Right ventricle myocardium inferior (tissue), 1 donor: ENCODE measurements at places on chromosomes 13 and 19. TPM values are rescaled to one million over a fixed set of nuclear protein-coding genes. Genes with fewer than 3 reads are reported as not detected.

Gene GARRE1
- 16.3 TPM for total RNA-seq

Gene WASF3
- total RNA-seq, result 9.9 TPM

Gene LIM2
- total RNA-seq, result not detected

Gene CLASRP
- total RNA-seq, result 33.4 TPM

Gene SIGLEC7
- total RNA-seq, result 0.87 TPM

Gene ZNF730
- total RNA-seq, result 0.11 TPM

DNA sequence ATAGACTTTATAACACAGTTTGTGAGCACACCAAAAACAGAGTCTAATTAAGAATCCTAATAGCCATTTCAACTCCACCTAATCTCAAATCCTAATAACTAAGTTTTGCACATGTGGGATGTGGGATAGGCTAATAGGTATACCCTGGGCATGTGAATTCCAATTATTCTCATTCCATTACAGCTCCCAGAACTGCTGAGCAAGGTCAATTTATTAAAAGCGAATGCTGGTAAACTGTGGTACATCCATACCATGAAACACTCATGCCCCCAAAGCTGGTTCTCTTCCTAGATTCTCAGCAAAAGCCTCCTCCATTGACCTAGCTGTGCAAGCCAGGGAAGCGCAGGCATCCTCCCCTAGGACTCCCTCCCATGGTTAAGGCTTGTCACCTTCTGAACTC lies 113.8 kb downstream of the USP12 start:
- DNase-seq, result no peak

DNA sequence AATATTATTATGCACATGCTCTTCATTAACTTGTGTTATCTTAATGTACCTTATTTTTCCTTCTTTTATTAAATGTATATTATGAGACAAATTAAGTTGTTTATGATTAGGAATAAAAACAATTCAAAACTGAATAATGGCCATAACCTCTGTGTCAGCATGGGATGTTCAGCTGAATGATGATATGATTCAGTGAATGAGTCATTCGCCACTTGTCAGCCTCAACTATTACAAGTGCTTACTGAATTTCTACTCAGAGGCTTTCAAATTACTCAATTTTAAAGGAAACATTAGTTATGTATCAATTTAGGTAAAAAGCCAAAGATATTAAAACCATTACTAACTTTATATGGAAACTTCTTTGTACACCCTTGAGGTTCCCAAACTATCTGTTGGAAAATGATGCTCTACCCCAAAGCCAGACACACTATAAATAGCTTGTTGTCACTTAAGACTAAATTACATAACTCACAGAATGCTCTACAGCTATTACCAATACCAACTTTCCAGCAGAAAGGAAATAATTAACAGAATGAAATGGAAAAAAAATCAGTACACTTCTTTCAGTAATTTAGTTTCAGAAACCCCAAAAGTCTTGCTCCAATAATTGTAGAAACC lies 14.4 kb downstream of the LIG4 start:
- DNase-seq, result no peak

DNA sequence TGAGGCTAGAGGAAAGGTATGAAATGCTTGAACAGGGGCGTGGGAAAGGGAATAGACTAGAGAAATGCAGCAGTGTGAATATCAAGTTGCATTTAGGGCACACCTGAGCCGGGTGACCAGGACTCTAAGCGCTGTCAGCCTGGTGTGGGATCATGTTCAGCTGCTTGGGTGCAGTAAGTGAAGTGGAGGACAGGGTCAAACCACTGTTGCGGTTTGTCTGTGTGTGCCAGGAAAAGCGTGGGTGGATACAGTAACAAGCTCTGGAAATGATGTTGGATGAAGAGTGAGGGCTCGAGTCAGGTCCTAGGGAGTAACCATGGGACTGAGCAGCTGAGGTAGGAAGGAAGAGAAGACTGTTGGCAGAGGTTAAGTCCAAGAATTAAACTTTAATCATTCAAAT lies 15.8 kb downstream of the DGKH start:
- DNase-seq, result no peak

DNA sequence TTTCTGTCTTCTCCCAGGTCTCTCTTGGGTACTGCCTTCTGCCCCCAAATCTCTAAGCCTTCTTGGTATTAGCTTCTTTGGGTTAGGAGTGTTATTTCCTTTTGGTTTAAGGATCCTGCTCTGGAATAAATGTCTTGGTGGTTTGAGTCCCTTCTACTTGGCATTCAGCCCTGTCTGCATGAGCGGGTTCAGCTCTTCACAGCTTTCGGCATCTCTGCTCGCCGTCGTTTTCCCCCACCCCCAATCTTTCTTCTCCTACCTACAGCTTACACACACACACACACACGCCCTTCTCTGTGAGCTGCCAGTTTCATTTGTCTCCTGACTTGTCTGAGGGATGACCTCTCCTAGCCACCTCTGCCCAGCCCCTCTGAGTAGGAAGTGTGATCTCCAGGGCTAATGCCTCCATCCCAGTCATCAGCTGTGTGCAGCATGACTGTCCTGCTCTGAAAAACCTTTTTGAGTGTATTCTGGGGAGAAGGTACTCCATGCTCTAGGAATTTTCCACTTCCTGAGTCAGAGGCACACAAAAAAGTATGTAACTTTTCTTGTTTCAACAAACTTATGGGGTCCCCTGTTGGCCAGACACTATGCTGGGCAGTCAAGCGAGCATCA lies 4.7 kb downstream of the CNOT3 start:
- DNase-seq, result no peak

GRCh38 chr19:12794971-12795381 lies 3.7 kb downstream of the JUNB start:
- DNase-seq, result no peak

GRCh38 chr19:35445826-35446593 lies 2.0 kb upstream of the FFAR2 start:
- no peak for DNase-seq

DNA sequence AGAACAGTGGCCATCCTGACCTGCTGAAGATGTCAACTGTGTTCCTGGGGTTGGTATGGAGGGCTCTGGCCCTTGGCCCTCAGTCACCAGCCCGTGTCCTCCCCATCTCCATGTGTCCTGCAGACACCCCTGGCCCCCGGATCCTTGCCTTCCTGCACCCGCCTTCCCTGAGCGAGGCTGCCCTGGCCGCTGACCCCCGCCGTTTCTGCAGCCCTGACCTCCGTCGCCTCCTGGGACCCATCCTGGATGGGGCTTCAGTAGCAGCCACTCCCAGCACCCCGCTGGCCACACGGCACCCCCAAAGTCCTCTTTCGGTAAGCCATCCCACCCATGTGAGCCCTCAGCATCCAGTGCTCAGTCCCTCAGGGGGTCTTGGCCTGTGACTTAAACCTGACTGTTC lies 24.8 kb downstream of the HIF3A start:
- no peak for DNase-seq
